ENCODE measurements at places on chromosomes 6 and 20.

- DNase-seq: peak; percentile 93
Measured at GRCh38 chr20:62861726-62862336, at the start of gene TCFL5. Gene TCFL5, minus strand, starts transcription at chr20:62861822. Its CDS starts 152 bp downstream, at chr20:62861670.

GRCh38 chr6:139297921-139298320, 6.1 kb upstream of the TXLNB start:
- no peak for DNase-seq

GRCh38 chr6:16129623-16130401, 926 bp downstream of the MYLIP start:
- DNase-seq: peak; percentile 39

GRCh38 chr6:15025446-15025845, 220.4 kb upstream of the JARID2 start:
- DNase-seq: no peak

DNA sequence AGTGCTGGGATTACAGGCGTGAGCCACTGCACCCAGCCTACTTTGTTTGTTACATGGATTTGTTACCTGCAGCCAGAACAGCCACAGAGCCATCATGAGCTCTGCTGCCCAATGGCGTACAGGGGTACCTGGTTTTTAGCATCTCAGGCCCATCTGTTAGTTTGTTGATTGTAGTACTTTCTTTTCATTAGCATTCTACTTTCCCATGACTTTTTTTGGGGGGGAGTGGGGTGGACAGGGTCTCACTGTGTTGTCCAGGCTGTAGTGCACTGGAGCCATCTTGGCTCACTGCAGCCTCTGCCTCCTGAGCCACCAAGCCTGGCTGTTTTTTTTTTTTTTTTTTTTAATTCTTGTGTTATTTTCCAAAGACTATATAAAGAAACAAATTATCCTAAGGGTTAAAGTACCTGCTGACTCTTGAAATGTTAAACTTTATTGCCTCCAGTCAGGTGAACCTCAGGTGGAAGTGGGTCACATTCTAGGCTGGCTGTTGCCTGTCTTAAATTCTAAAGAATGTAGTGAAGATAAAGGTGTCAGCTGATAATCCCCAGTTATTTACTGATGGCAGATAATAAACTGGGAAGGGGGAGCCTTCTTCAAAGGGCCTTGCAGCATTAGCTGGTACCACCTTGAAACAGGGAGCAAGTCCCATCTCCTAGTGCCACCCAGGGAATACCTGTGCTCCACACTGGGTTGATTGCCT, 15.2 kb downstream of the NEU1 start:
- DNase-seq: no peak

GRCh38 chr6:44660561-44661220, 273.2 kb downstream of the CDC5L start:
- no peak for DNase-seq

- DNase-seq: no peak
Measured at GRCh38 chr6:151493804-151494234, at the start of gene CCDC170. Gene CCDC170, plus strand, starts transcription at chr6:151494017. Its CDS starts 112 bp downstream, at chr6:151494129.

GRCh38 chr20:25573288-25574251, 11.8 kb downstream of the NINL start:
- no peak for DNase-seq

DNA sequence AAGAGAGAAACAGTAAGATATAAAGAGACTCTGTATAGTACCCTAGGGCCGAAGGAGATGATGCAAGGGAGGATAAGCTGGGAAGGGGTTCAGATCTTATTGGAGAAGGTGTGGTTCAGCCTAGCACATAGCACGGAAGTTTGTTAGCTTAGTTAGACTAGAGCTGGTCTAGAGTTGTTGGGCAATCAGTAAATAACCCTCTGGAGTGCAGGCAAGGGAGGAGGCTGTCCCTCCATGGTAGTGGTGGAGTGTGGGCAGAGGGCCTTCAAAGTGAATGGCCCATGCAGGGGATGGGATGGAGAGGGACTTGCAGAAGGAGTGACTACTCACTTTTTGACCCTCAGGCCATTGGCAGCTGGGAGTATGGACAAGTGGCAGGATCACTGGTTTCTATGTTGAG, 20.0 kb downstream of the TULP4 start:
- DNase-seq: no peak

- DNase-seq: no peak
Measured at GRCh38 chr6:14166839-14167238, 49.3 kb downstream of the CD83 start.

- no peak for DNase-seq
Measured at GRCh38 chr20:15144916-15145315, 807.5 kb upstream of the FLRT3 start.

GRCh38 chr20:58868795-58869194, 16.3 kb downstream of the GNAS start:
- no peak for DNase-seq

- DNase-seq: no peak
Measured at GRCh38 chr6:94344866-94345265, 925.5 kb upstream of the EPHA7 start.

DNA sequence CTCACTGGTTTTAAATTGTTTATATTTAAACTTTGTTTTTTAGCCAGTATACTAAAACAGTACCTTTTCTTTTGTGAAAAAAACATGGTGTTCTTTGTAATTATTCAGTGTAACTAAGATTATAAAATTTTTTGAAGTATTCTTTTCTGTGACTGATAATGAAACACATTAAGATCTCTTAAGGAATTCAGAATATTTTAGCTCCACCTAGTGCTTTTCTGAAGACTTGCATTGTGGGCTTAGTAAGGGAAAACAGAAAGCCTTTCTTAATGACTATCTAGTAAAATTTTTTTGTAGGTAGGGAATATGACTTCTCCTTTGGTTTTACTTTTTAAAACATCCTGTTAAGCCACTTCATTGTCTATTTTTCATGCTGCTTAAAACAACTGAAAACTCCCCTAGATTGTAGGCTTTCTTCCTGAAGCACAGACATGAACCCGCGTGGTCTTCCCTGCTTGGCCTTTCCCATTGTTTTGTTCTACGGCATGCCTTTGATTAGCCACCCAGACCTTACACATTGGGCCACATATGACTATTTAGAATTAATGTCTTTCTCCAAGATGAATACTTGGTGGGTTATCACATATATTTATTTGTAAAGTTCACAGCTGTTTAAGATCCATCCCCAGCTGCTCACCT, 72.1 kb downstream of the AFDN start:
- DNase-seq: no peak

DNA sequence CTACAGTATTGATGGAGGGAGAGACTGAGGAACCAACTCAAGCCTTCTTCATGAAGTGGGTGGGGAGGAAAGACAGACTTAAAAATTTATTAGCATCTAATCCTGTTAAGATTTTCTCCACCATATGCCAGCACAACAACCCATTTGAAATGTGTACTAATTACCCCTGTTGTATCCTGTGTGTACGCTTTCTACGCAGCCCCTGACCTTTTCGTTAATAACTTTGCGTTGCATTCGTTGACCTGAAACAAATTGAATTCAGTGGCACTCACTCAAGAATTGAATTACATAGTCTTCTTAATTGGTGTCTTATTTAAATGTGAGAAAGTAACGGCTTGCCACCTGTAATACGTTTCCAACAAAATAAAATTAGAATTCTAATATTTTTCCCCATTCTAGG, 113.9 kb downstream of the LINC00237 start:
- DNase-seq: no peak

GRCh38 chr6:166675736-166676135, 48.7 kb upstream of the RPS6KA2 start:
- no peak for DNase-seq

DNA sequence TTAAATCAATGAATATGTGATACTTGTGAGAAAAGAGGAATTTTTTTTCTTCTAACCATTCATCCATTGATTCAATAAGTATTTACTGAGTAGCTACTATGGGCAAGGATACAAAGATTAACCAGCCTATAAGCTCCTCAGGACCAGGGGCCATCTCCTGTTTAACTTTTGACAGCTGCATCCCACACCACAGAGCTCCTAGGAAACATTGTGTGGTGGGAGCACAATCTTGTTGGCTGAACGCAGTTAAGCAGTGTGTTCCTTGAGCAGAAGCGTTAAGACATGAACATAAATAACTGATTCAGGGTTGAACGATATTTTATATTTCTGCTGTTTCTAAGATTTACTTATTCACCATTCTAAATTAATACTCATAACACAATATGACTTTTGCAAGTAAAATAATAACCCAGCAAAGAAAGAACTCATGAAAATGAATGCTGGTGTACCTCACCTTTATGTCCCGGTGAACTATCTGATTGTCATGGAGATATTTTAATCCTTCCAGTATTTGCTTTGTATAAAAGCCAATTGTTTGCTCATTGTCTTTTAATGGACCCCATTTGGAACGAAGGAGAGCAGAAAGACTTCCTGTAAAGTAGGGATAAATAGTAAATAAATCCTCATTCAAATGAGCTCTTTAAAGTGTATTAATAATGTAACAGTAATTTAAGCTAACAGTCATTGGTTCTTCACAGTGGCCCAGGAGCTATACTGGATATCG, 62.6 kb upstream of the MAP7 start:
- no peak for DNase-seq

GRCh38 chr6:1024587-1024986, 287.3 kb upstream of the FOXQ1 start:
- no peak for DNase-seq

- DNase-seq: no peak
Measured at GRCh38 chr20:18524646-18525045, 16.9 kb downstream of the SEC23B start.

DNA sequence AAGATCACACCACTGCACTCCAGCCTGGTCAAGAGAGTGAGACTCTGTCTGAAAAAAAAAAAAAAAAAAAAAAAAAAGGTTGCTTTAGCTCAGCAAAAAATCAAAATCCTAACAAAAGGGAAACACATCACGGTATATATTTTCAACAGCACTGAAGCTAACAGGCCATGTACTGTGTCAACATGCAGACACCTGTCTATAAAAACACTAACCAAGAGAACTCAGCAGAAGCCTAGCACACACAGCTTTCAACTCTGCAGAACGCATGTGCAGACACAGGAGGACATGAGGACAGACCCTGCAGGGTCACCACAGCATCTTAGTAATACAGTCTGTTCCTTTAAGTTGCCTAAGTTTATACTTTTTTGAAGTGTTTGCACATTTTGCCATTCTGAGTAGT, 13.5 kb downstream of the NINL start:
- DNase-seq: no peak

GRCh38 chr6:41483943-41484342, 62.2 kb upstream of the FOXP4 start:
- DNase-seq: no peak

DNA sequence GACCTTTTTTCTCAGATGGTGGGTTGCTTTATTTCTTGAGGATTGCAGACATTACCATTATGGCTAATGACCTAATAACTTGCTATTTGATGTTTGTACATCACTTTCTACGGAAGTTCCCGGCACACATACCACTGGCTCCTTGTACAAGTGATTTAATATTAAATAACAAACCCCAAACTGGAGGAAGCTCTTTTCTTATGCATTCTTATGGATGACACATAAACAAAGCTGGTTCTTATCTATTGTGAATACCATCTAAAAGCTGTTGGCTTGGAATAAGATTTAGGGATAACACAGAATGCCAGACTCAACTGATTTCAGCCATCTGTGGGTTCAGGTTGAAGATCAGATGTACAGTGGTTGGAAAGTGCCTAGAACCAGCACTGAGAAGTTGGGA, 272.6 kb downstream of the TSHZ2 start:
- no peak for DNase-seq

GRCh38 chr6:14088600-14089192, 28.9 kb upstream of the CD83 start:
- no peak for DNase-seq

GRCh38 chr20:34970193-34970840, 14.6 kb downstream of the MYH7B start:
- DNase-seq: no peak

GRCh38 chr6:113763311-113763766, 93.8 kb upstream of the MARCKS start:
- DNase-seq: no peak

- no peak for DNase-seq
Measured at GRCh38 chr6:68726992-68727391, 91.9 kb downstream of the ADGRB3 start.

DNA sequence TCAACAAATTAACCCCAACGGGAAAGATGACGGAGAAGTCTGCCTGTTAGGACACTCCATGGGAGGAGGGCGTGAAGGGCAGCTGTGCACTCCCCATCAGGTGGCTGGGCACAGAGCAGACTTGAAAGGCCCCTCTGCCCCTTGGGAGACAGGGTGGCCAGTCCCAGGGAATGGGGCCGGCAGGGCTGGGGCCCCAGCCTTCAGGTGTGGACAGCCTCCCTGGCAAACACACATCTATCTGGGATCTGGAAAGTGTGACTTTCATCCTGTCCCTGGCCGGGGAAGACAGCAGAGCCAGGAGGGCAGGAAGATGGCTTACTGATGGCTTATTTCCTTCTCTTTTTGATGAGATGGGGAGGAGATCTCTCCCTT, 4.5 kb upstream of the FRMD1 start:
- no peak for DNase-seq

- no peak for DNase-seq
Measured at GRCh38 chr20:38286586-38287531, 17.1 kb upstream of the BPI start.

- no peak for DNase-seq
Measured at GRCh38 chr6:25181923-25182322, 97.3 kb upstream of the CARMIL1 start.

DNA sequence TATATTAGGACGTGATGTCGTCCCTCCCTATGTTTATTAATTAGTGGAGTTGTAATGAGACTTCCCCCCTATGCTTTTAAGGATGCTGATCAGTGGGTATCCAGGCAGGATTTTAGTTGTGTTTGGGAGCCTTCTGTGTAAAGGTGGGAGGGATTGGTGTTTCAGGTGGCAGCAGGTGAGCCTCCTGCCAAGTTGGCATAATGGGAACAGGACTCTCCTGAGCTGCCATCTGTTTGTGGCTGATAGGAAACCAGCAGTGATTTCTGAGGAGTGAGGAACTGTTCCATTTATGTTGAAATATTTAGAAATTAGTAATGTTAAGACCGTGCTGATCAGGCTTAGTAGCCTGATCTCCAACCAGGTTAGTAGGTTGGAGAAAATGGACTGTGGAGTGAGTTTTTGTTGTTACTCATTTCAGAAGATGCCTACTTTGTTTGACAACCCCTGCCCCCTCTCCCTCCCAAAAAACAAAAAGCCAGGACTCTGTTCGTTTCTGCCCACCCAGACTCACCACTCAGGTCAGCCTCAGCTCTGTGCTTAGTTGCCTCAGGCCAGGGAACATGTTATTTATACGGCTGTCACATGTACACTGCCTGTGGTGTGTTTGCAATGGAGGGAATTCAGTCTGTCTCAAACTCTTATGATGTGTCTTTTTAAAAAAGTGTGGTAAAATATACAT, 55.4 kb upstream of the TULP4 start:
- no peak for DNase-seq

GRCh38 chr6:104799134-104799657, 60.5 kb downstream of the HACE1 start:
- no peak for DNase-seq
